ENCODE measurements at places on chromosomes 13 and 19.

DNA sequence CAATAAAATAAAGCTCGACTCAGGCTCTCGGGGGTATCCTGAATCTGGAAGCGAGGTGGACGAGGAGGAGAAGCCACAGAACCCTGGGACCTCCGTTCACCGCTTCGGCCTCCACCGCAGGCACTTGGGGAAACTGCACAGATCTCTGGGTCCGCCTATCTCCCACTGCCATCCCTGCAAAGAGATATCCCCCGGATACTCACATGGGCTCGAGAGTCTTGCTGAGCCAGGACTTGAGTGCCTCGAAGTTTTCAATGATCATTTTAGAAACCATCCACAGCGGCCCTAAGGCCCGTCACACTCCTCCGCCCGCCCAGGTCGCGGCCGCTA, 589 bp downstream of the RBM26 start:
- no peak for DNase-seq

- no peak for DNase-seq
Observed at GRCh38 chr19:22286151-22286810, at the start of gene ZNF729. TSS of gene ZNF729 (plus strand) at chr19:22286441. CDS start at chr19:22286526, 85 bp downstream.

GRCh38 chr19:33256261-33256660, 30.6 kb upstream of the SLC7A10 start:
- DNase-seq, result no peak

DNA sequence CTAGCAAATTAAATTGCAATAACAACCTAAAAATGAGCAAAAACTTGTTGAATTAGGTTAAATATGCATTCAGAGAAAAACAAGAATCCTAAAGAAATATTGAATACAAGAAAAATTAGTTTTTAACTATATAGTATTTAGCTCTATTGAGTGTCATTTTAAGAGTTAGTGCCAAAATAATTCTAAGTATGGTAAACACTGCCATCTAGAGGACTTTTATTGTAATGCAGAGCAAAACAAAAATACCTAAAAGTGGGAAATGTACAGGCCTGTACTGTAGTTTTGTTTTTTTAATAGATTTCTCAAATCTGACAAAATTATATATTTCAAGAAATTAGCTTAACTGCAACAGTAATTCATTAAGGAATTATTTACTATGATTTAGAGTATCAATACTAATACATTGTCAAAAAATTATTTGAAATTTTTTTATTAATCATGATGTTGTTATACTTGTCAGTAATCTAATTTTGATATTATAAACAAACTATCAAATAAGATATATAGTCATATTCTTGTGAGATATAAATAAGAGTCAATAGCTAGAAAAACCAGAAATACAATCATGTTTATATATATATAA, 8.2 kb upstream of the PCDH9 start:
- DNase-seq, result no peak

DNA sequence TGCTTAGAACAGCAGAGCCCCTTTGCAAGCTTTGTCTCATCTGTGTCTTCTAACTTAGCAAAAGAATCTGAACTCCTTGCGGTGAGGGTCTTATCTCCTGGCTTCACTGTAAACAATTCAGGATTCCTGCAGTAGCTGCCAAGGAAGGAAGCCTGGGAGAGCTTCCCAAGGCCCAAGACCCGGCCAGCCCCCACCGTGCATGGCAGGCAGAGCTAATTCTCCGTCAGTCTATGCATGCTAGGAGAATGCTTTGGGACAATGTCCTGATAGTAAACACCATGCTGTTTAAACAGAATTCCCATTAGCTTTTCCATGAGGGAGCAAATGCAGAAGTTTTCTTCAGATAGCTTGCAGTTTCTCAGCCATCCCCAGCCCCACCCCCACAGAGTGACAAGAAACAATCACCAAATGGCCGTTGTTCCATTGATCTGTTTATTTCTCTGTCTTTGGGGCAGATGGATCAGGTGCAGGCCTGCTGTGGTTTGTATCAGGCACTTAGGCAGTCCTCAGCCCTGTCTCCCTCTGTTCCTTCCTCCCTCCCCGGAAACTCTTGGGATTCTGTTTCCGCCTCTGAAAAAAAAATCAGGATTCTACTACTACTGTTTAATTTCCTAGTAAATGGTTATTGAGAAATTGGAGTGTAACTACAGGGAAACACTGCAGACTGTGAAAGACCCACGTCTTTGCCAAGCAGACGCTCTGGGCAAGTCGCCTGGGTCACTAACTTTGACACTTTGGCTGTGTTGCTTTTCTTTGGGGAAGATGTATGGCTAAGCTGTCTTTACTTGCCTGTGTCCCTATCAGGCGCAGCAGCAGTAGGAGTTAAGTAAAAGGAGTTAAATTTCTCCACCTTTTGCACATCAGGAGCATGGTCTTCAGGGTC, 40.7 kb upstream of the SPATA13 start:
- DNase-seq, result peak; percentile 59

GRCh38 chr19:12244370-12244769, 50.3 kb downstream of the ZNF44 start:
- DNase-seq, result no peak

GRCh38 chr13:62292714-62293480, 877.2 kb upstream of the PCDH20 start:
- DNase-seq, result no peak

DNA sequence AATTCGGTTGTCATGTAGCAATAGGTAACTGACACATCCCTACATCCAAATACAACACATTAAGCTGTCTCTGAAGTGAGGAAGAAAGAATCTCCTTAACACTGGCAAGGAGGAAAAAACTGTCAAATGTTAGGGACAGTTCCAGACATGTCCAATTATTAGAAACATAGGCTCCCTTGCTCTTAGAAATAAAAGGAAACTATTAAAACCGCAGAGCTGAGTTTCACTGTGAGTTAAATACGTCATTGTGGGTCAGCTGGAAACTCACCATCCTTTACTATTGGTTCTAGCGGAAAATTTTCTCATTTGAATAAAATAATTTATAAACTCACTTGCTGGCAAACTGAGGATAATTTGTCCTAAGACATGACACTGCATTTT, 40.7 kb downstream of the STARD13 start:
- DNase-seq, result no peak

Measured in ovary (tissue), 10 donors.